ENCODE measurements at places on chromosomes 2 and 18.

- no peak for DNase-seq
Measured at GRCh38 chr2:75094405-75094804, 104.9 kb downstream of the TACR1 start.

GRCh38 chr2:111239107-111239506 lies 118.4 kb downstream of the BCL2L11 start:
- no peak for DNase-seq

DNA sequence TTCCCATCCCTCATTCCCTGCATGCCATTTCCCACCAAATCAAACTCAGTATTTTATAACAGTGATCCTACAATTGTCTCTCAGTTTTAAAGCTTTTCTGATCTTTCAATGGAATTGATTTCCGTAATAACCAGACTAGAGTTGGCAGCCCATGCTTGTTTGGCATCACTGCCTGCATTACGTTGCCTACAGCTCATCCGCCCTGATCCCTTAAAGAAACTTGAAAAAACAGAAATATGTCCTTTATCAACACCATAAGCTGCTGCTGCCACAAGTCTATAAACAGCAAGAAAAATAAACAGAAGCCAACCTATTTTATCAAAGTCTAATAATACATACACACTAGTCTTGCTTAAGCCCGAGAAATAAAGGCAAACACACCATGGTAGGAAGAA lies 331.0 kb downstream of the METTL4 start:
- DNase-seq = no peak

DNA sequence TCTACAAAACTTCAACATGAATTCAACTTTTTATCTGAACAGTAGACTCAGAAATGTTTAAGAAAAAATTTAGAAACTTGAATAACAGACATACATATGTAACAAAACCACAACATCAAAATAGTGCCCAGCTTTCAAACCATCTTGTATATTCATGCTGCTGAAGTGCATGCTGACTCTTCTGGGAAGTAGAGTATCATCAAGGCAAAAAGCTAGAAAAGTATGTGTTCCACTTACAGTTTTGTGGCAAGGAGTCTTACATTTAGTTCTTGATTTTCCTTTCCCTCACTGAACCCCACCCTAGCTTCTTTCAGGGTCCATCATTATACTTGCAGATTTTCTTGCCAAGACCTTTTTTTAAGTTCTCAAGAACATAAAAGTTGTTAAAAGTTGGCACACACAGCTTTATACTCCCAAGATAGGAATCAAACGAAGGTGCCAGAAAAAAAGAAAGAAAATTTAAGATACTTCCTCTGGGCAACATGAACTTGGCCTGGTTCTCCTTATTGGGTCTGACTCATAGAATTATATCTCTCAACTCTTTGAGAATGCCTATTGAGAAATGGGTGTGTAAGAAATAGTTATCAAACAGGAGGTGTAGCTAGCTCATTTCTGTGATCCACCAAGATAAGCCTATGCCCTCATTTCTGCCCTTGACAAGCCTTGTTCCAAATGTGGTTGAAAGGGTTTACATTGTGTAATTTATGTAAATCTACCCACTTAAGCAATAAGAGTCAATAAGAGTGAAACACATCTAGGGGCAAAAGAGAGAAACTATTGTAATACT lies 667.6 kb upstream of the ACVR2A start:
- DNase-seq = no peak

DNA sequence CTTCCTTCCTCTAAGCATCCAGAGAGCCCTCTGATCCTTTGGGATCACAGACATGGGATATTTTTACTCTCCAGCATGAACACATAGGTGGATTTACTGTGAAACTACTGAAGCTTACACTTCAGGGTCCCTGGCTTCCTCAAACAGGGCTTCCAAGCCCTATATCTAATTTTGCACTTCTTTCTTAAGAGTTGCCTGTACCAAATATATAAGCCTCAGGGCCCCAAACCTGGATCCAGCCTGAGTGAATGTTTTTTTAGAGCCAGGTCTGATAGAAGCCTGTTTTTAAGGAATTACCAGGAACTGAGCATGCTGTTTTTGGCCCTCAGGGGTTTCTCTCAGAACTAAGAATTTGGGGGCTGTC lies 13.2 kb upstream of the KCMF1 start:
- no peak for DNase-seq

DNA sequence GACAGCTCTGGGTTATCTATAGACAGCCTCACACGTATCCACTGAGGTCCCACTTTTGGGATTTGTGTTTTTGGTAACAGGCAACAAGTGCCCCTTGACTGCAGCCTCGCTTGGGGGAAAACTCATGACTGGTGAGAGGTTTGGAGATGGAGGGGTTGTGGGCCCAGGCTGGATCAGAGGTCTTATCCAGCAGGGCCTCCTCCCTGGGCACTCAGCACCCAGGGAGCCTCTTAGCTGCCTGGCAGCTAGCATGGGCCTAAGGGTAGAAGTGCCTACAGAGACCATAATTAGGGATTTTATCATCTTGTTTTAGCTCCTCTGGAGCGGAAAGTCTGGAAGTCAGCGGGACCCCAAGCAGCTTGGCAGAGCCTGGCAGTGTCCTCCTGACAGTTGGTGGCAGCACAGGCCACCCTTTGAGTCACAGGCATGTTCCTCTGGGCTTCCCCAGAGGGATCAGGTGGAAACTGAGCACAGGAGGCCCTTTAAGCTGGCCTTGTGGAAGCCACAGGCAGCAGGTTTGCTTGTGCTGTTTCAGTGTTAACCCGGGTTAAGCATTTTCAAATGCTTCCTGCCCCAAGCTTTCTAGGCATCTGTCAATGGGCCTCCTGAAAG lies 143.1 kb downstream of the KCTD1 start:
- no peak for DNase-seq

- no peak for DNase-seq
Measured at GRCh38 chr2:188292348-188293239, 920 bp downstream of the GULP1 start.

GRCh38 chr2:100767810-100768806 lies 51.8 kb upstream of the NPAS2 start:
- DNase-seq = no peak

DNA sequence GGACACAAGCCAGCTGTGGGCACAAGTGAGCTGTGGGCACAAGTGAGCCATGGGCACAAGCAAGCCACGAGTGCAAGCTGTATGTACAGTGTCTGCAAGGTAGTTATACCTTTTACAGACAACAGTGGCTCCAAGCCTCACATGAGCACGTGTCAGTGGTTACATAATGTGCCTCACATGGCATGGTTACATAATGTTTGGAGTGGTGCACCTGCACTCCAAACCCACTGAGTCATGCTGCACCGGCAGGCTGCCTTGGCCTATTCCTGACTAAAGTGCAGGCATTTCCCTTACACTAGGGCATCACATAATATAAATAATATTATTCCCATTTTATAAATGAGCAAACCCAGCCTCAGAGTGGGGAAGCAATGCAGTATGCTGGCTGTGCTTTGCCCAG lies 62.6 kb downstream of the MARCO start:
- DNase-seq = no peak

DNA sequence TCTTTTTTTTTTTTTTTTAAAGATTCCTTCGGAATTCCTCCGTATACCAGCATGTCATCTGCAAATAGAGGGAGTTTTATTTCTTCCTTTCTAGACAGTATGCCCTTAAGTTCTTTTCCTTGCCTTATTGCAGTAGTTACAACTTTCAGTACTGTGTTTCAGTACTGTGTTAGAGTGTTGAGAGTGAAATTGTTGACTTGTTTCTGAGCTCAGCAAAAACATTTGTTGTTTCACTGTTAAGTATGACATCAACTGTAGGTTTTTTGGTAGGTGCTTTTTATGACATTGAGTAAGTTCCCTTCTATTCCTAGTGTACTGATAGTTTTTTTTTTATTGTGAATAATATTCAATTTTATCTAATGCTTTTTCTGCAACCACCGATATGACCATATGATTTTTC lies 43.9 kb downstream of the ACVR2A start:
- no peak for DNase-seq

- DNase-seq = no peak
Measured at GRCh38 chr2:219658196-219658846, 30.9 kb downstream of the SLC4A3 start.

- no peak for DNase-seq
Measured at GRCh38 chr2:143284087-143284675, 155.0 kb downstream of the ARHGAP15 start.

GRCh38 chr18:58088691-58089065 lies 44.7 kb downstream of the NEDD4L start:
- no peak for DNase-seq

- peak; percentile 10 for DNase-seq
Measured at GRCh38 chr2:11784747-11785610, 38.5 kb downstream of the LPIN1 start.

GRCh38 chr2:69238449-69239031 lies 148.5 kb downstream of the GFPT1 start:
- no peak for DNase-seq

DNA sequence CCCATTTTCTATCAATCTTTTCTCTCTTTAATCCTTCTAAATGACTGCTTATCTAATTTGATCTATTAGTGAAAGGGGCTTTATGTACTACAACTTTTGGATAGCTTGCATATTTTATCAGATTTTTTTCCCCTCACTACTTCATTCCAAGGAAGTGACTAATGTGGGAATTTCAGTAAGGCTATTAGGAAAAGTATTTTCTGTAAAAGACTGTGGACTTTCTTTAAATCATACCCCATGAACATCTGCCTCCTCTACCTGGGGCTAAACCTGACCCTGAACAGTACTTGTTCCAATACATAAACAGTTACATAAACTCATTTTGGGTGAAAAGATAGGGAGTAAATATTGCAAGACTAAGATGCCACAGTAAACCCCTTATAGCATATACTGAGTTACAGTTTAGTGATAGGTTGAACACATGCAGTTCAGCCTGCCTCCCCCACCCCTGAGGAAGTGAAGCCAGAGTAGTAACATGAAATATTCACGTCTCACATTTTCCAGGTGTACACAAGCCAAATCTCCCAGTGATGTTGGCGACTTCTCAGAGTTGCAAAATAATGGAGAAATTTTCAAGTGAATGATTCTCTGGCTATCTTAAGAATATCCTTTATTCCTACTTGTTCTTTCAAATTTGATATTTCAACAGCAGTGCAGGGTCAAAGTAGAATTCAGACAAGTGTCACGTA lies 590.9 kb upstream of the ZEB2 start:
- no peak for DNase-seq

DNA sequence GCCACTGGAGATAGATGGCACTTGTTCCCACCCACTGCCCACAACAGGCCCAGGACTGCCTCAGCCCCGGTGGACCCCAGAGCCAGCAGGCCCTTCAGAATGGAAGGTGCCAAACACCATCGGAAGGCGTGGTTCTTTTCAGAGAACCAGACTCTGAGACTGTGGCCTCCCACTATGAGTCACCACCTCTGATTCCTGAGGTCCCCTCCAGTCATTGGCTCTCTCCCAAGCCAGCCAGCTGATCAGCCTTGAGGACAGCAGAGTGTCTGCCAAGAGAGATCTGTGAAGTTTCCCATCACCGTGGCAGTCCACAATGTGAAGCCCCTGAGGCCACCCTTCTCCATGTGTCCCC lies 10.4 kb upstream of the MAP3K2 start:
- DNase-seq = no peak

DNA sequence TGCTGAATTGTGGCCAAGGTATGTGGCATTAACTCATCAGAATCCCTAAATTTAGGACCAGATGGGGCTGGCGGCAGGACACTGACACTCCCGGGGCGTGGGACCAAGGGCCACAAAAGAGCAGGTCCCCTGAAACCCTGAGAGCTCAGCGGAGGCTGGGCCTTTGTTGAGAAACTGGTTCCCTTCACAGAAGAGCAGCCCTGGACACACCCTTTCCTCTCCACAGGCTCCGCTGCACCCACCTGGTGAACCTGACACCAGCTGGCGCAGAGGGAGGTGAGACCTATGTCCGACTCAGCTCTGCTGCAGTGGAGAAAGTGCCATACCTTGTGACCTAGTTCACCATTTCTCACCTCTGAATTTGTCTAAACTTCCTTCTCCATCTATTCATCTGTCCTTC lies 119.5 kb downstream of the RTP5 start:
- DNase-seq = no peak

GRCh38 chr18:23178661-23179081 lies 43.4 kb downstream of the CABLES1 start:
- no peak for DNase-seq

DNA sequence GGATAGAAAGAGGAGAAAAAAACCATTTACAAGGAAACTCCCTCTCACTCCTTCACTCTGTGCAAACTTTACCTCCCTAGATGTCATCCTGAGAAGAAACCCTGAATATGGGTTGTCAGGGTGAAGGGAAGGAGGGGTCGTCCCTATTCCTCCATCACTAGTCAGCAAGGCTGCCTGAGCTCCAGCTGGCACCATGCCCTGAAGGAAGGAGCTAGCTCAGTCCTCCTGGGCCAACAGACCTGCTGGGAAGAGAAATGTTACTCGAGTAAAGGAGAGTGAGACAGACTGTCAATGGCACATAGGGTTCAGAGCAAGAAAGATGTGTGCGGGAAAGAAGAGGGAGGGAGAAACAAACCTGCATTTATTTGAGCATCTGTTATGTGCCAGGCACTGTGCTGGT lies 18.3 kb upstream of the EPAS1 start:
- no peak for DNase-seq

GRCh38 chr2:205706769-205707381 lies 24.6 kb downstream of the NRP2 start:
- no peak for DNase-seq

- DNase-seq = no peak
Measured at GRCh38 chr2:191863988-191864387, 17.1 kb upstream of the CAVIN2 start.

- DNase-seq = no peak
Measured at GRCh38 chr2:113291191-113291590, 12.5 kb upstream of the PAX8 start.

- no peak for DNase-seq
Measured at GRCh38 chr2:172551271-172551670, 4.6 kb upstream of the PDK1 start.

DNA sequence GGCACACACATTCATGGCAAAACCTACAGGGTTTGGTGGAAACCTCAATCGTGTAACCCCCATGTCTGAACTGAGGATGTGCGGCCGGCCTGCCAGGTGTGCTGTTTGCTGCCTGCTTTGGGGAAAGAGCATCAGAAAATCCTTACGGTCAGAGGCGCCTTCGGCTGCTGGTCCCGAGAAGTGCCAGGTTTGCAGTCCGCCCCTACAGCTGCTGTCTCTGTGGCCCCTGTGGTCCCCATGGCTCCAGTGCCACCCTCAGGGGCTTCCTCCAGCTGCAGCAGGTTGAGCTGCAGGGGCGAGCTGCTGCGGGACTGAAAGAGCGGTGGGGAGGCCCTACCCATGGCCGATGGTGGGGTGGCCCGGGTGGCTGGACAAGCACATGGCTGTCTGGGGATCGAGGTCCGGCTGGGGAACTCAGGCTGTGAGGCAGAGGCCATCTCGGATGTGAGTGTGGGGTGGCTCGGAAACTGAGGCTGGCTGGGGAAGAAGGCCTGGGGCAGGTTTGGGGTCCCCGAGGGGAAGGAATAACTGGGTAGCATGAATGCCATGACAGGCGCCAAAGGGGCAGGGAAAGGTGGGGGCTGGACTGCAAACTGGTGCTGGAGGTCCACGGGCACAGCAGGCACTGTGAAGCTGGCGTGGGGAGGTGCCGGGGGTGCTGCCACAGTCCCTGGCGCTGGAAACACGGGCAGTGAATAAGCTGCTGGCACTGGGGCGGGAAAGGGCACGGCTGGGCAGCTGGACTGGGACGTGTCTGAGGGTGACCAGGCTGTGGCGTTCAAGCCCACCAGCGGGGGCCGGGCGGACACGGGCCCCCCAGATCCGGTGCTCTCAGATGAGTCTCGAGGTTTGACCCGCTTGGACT lies 13.2 kb upstream of the HES6 start:
- DNase-seq = no peak

Measured in stimulated activated CD4-positive, alpha-beta T cell treated with anti-CD3 and anti-CD28 coated beads, Interleukin-1b, Interleukin-23, amount 100 ng/mL, for 1 hour (primary cell).